Prostate gland (tissue), 2 donors: ENCODE measurements at places on chromosomes 1 and 21. TPM values are rescaled to one million over a fixed set of nuclear protein-coding genes. Genes with fewer than 3 reads are reported as not detected.

GRCh38 chr1:116075990-116076389, 35.2 kb upstream of the MAB21L3 start:
- no peak overlapping the region for H3K27ac ChIP-seq
- no peak overlapping the region for H3K4me3 ChIP-seq
- H3K4me1 ChIP-seq, result no peaks in the 10 kb centered on the region
- no peak for DNase-seq
- H3K36me3 ChIP-seq, result no peaks in the 10 kb centered on the region

DNA sequence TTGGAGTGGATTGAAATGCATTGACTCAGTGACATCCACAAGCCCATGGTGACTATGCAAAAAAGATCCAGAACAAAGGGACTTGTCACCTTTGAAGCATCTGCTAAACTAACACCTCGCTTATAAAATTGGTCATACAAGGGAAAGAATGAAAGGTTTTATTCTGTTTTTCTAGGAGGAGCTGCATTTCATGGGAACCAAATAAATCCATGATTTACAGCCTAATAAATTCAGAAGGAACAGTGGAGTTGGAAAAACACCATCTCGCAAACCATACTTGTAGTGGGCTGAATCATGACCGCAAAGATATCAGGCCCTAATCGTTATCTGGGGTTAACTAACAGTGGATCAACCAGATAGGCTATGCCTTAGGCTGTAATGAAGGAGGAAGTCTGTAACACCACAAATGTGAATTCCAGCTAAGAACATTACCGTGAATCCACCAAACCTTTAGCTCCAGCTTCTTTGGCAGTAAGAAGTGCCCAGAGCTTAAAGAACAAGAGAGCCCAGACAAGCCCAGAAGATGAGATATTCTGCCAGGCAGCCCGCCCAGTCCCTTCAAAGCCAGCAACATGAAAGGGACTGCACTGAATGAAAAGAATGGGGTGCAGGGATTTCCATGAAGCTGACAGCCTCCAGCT, 27.4 kb downstream of the RSPH1 start:
- H3K36me3 ChIP-seq, result no peaks in the 10 kb centered on the region
- H3K27me3 ChIP-seq, result no peaks in the 10 kb centered on the region
- peak overlapping the region; percentile 71 for H3K27ac ChIP-seq
- peak; percentile 73 for DNase-seq
- no peak overlapping the region for H3K4me3 ChIP-seq
- peaks cover 15% of the 10 kb centered on the region for H3K4me1 ChIP-seq

DNA sequence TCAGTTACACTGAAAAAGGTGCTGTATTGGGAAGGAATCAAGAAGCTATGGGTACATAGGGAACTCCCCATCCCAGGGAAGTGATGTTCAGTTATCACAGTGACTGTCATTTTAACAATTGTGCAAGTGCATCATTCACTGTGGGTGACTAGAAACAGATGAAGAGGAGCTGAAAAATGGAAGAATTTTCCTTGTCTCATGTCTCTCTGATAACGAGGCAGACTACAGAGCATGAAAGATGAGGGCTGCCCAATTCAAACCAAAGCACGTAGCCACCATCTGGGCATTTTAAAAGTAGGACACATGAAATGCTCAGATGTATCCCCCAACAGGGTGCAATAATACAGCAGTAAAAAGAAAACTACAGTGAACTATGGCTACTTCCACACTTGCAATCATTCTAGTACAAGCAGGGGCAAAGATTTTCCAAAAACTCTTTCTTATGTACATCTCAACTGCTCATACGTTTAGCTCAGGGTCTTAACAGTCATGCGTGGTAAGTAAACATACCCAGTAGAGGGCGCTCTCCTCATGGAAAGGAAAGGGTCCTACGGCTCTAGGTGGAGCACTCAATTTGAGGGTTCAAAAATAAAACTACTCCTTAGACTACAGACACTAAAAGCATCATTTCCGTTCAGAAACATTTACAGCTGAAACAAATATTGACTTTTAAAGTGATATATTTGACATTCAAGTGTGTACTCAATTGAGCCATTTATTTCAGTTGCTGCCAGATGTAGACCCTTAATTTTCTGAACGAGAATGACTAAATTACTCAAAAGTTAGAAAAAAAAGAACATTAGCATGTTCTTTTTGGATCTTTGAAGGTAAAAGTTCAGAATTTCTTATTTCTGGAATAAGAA, 143.2 kb downstream of the KCTD3 start:
- H3K27ac ChIP-seq, result no peak overlapping the region
- no peaks in the 10 kb centered on the region for H3K36me3 ChIP-seq
- no peak for DNase-seq
- H3K4me3 ChIP-seq, result no peak overlapping the region

- no peaks in the 10 kb centered on the region for H3K36me3 ChIP-seq
- H3K27ac ChIP-seq, result no peak overlapping the region
- DNase-seq, result no peak
- no peak overlapping the region for H3K4me3 ChIP-seq
Observed at GRCh38 chr1:200252531-200252930, 157.3 kb downstream of the ZNF281 start.

Gene AMY2A
- not detected for total RNA-seq

Gene CELA3B
- total RNA-seq, result not detected

DNA sequence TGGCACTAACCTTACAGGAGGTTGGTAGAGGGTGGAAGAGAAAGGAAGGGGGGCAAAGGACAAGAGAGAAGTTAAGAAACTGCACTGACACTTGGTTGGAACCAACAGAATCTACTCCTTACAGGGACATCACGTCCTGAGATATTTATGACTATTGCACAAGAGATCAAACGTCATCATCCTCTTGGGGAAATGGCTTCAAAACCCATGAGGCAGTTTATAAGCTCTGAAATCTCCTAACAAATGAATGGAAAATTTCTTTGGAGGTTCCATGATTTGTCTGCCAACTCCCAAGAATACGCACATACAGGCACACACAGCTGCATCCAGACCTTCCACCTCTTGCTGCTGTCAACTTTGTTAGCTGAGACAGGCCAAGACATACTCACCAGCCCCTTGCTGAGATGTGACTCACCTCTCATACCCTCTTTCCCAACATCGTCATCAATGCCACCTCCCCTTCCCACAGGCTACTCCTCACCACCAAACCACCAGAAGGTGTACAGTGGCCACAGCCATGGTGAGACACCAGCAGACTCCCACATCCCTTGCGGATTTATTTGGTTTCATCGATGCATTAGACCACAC, 135.5 kb downstream of the SETD4 start:
- H3K4me1 ChIP-seq, result no peaks in the 10 kb centered on the region
- H3K27me3 ChIP-seq, result no peaks in the 10 kb centered on the region
- no peak for DNase-seq
- no peak overlapping the region for H3K27ac ChIP-seq
- no peak overlapping the region for H3K4me3 ChIP-seq

- H3K27ac ChIP-seq, result peak overlapping the region; percentile 74
- no peaks in the 10 kb centered on the region for H3K4me1 ChIP-seq
- H3K36me3 ChIP-seq, result no peaks in the 10 kb centered on the region
Observed at GRCh38 chr1:8267307-8267706, 50.6 kb upstream of the SLC45A1 start.

- H3K36me3 ChIP-seq, result no peaks in the 10 kb centered on the region
- H3K4me3 ChIP-seq, result peak within 1 kb of the TSS; percentile 95
- peak; percentile 63 for DNase-seq
- no peaks in the 10 kb centered on the region for H3K4me1 ChIP-seq
Observed at GRCh38 chr1:178724728-178725465, at the start of gene RALGPS2. TSS of gene RALGPS2 (plus strand) at chr1:178725244. CDS start at chr1:178776765, 51,521 bp downstream.

Gene RGS8
- not detected for total RNA-seq

GRCh38 chr1:90579212-90579802, 137.8 kb downstream of the BARHL2 start:
- no peak overlapping the region for H3K4me3 ChIP-seq
- H3K27ac ChIP-seq, result no peak overlapping the region
- H3K27me3 ChIP-seq, result no peaks in the 10 kb centered on the region
- no peaks in the 10 kb centered on the region for H3K4me1 ChIP-seq
- DNase-seq, result no peak

DNA sequence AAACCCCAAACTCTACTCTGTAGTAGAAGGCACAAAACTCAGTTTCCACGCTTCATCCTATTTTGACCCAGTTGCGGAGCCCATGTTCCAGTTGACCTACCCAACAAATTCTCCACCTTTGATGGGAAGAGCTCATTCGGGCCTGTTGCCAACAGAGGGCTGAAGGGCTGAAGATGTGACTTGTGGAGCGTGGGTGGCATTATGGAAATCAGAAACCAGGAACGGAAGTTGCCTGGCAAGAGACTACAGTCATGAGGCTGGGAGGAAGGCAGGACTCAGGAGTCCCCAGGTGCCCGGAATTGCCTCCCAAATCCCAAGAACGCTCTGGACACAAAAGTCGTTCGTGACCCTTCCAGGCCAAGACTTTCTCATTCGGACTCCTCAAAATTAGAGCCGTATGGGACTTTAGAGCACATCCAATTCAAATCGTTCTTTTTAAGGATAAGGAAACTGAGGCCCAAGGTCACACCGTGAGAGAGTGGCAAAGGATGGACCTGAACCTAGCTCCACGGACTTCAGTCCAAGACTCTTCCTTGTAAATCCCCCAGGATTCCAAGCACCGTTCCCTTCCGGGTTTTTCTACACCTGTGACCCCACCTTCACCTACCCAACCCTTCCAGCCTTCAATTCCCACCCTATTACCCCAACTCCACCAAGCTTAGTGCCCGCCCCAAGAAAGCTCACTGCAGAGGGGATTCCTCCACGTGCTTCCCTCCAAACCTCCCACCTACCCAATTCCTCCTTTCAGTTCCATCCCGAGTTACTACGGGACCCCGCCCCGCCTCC, 739 bp downstream of the SMG5 start:
- peaks cover 3% of the 10 kb centered on the region for H3K36me3 ChIP-seq
- DNase-seq, result peak; percentile 36
- peak overlapping the region; percentile 95 for H3K4me3 ChIP-seq
- no peaks in the 10 kb centered on the region for H3K4me1 ChIP-seq
